ENCODE measurements at places on chromosomes 7 and 10.

GRCh38 chr7:88083883-88084282 is 136.0 kb downstream of the SRI start:
- no peak for DNase-seq

DNA sequence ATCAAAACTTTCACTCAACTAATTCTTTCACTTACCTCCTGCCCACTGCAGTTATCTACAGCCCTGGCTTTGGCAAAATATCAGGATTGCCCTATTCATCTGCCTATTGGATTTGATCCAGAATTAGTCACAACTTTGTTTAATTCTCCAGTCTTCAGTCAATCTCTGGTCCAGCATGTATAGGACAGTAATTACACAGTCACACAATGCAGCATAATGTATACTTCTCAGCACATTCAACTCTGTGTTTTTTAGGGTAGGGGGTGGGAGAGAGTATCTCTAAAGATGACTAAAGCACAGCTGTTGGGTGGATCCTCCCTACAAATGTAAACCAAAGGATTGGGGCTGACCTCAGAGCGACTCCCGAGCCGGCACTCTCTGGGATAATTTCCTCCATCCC is 17.7 kb upstream of the NRP1 start:
- no peak for DNase-seq

- no peak for DNase-seq
These were observed 336.8 kb upstream of the IGFBP3 start for GRCh38 chr7:46257761-46258448.

DNA sequence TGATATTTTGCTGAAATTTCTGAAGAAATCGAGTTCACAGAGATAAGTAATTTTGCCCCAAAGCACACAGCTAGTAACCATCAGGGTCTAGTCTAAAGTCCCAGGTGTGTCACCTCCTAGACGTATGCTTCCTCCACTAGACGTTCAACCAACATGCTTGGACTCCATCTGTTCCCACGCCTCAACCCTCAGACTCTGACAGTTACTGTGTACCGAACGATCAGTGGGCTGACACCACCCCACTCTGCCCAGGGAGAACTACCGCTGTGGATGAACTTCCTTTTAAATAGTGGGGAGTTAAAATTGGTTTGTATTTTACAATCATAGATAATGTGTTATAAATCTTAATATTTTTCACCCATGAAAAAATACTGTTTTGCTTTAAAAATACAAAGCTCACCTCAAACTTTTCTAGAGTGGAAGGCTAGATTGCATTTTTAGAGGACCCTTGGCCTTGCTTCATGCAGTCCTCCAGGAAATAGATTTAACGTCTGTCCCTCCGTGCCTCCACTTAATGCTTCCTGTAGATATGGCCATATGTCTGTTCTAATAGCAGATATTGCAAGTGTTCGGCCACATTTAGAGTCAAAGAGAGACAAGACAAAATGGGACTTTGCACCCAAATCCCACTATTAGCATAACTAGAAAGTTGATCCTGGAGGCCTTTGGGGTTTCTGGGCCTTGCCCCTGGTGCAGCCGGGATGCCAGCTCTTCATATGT is 91.4 kb upstream of the ZPBP start:
- no peak for DNase-seq

- DNase-seq = no peak
These were observed 18.2 kb upstream of the RELN start for GRCh38 chr7:104007614-104008013.

GRCh38 chr7:103106005-103106702 is 31.2 kb downstream of the ARMC10 start:
- no peak for DNase-seq

- DNase-seq = peak; percentile 32
These were observed 139.1 kb upstream of the PFKP start for GRCh38 chr10:2927958-2928840.

GRCh38 chr10:4008676-4009382 is 223.8 kb upstream of the KLF6 start:
- no peak for DNase-seq

GRCh38 chr7:24713039-24713793 is 44.0 kb downstream of the GSDME start:
- no peak for DNase-seq

- no peak for DNase-seq
These were observed 40.2 kb downstream of the PDSS1 start for GRCh38 chr10:26737730-26738129.

DNA sequence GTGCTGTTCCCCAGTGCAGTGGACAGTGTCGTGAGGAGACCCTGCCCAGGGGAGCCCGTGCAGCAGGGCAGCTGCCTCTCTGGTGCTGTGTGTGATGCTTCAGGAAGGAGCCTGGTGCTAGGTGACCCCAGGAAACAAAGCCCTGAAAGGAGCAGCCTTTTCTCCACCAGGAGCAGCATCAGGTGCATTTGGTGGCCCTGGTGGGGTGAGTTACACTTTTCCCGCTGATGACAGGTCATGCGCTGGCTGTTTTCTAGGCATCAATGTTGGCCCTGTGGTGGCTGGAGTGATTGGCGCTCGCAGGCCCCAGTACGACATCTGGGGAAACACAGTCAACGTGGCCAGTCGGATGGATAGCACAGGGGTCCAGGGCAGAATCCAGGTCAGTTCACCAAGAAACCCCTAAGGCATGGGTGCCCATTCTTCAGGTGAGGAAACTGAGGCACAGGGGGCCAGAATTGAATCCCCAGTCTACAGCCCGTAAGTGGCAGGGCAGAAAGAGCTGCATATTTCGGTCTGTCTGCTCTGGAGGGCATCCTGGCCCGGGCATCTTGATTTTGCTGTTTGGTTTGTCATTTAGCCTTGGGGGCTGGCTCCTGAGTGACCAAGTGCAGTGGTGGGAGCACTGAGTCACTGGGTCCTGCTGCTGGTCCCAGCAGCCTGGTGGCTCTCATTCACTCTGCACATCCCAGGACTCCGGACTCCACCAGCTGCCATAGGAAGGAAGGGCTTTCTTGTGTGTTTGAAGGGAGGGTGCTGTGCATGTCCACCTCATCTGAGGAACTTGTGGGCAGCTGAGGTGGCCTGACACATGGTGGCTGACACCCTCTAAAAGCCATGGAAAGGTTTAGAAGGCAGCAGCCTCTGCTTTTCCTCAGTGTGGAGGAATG is 136.3 kb downstream of the ADCY1 start:
- peak; percentile 5 for DNase-seq

- no peak for DNase-seq
These were observed 504.4 kb downstream of the LRMDA start for GRCh38 chr10:75935650-75936400.

- DNase-seq = no peak
These were observed 15.2 kb downstream of the RAB11FIP2 start for GRCh38 chr10:118031351-118032075.

GRCh38 chr10:94353336-94353735 is 9.4 kb downstream of the NOC3L start:
- DNase-seq = no peak

DNA sequence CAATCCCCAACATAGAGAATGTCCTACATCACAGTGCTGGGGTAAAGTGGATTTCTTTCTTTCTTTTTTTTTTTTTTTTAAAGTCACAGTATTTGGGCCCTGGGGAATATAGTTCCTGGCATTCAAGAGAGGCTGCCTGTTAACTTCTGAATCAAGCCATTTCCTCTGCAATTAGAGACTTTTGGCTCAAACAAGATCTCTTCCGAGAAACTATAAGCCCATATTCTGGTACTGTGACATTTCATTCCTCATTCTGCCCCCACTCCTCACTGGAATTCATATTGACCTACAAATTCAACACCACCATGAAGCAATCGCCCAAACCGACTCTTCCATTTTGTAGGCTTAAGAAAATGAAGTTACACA is 187.4 kb downstream of the PHTF2 start:
- no peak for DNase-seq

GRCh38 chr10:95404864-95405263 is 114.1 kb upstream of the PDLIM1 start:
- no peak for DNase-seq

- DNase-seq = no peak
These were observed 112.6 kb downstream of the MDFIC start for GRCh38 chr7:115034515-115034914.

DNA sequence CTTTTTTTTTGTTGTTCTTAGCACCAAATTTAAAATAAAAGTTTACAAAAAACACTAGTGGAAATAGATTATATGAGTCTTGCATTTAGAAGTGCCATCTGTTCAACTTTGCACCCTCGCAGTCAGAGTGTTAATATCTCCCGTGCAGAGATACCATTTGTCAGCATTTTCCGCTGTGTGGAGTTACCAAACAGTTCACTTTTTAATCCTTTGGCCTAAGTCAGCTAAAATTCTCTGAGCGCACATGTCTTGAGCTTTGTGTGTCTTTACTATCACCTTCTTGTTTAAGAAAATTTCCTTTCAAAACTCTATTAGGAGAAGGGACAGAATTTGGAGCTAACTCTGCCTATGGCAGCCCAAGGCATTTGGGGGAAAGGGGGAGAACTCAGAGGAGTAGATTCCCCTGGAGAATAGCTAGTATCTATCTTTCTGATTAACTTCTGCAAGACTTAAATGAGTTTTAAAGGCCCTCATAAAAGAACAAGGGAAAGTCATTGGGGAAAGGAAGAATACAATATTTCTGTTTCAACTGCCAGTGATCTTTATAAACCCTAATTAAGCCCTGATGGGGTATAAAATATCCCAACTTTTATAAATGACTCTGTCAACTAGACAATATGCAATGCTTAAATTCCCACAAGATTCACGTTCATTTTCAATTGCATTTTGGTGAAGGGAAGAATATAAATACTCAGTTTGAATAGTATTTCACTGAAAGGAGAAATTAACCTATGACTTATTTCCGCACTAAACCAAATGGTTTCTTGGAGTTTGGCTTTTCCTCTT is 114.9 kb upstream of the RAB11FIP2 start:
- no peak for DNase-seq

DNA sequence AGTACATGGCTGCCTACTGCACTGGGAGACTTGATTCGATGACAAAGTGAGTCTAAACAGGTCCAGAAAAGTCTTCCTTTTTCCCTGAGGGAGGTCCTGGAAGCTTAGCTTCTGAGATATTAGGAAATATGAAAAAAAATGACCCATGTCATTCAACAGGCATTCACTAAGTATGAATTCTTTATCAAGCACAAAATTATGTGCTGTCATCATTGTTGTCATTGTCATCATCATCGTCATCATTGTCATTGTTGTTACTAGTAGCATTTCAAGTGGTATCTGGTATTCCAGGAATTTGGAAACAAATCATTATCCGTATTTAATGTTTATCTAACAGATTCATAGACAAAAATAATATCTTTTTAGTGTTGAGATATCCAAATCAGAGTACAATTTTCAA is 49.7 kb upstream of the HECTD2 start:
- DNase-seq = no peak

GRCh38 chr7:77699056-77699455 is 2.8 kb downstream of the RSBN1L start:
- DNase-seq = no peak

DNA sequence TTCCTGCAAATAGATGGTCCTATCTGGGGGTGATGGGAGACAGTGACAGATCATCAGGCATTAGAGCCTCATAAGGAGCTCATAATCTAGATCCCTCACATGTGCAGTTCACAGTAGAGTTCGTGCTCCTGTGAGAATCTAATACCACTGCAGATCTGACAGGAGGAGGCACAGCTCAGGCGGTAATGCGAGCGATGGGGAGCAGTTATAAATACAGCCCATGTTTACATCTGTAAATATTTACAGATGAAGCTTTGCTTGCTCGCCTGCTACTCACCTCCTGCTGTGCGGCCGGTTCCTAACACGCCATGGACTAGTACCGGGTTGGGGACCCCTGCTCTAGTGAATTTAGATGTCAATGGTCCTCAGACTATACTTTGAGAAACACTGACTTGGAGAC is 17.0 kb upstream of the CDCA7L start:
- DNase-seq = no peak

- peak; percentile 7 for DNase-seq
These were observed 44.2 kb downstream of the PPIF start for GRCh38 chr10:79391231-79392019.

GRCh38 chr10:47415520-47416304 is 31.6 kb upstream of the ZNF488 start:
- DNase-seq = no peak

GRCh38 chr7:56078196-56078595 is 14.1 kb downstream of the SUMF2 start:
- DNase-seq = no peak
